Stimulated activated CD4-positive, alpha-beta T cell treated with anti-CD3 and anti-CD28 coated beads, Interleukin-1b, Interleukin-23, amount 100 ng/mL, for 24 hours (primary cell): ENCODE measurements at places on chromosomes 2 and 18.

DNA sequence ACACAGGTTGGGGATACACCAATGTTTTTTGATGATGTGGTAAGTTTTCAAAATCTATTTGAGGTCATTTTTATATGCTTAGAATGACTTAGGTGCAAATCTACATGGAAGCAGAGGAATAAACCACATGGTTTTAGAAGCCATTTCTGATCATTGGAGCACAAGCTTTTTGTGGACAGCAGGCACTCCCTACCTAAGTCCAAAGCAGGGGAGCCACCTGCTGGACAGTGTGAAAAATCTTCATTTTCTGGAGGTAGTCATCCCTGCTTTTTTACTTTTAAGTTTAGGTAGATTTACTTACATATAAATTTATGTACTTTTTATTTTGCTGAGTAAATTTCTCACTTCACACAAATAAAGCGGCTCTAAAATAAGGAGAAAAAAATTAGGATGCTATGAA, 323.2 kb downstream of the PLCL1 start:
- peak; percentile 9 for DNase-seq

DNA sequence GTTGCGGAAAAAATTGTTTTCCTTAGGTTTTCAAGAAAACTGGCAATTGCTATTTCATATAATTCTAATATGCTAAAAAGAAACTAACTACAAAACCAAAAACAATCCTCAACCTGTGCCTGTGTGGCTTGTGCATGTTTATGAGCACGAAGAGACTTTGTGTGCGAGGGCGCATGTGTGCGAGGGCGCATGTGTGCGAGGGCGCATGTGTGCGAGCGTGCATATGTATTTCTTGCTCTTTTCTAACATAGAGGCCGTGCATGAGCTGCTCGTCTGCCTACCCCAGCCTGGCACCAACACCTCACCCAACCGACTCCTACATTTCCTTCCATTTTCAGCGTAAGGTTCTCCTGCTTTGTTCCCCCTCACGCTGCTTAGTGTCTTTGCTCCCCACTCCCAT, 211.6 kb downstream of the DOK6 start:
- no peak for DNase-seq

DNA sequence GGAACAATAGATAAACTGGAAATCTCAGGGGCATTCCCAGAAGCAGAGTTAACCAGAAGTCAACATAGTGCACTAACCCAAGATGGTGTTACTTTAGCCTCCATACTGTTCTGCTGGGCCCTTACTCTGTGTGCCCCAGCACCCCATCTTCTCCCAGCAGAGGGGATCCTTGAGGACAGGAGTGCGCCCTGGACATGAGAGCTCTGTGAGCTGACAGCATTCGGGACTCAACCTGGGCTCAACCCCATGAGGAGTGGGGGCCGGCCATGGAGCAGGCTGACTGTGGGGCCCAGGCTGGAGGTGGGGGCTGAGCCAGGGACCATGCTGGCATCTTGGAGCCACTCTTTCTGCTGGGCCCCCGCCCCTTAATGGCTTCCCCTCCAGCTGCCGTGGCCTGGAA, 156.3 kb upstream of the HS6ST1 start:
- DNase-seq, result no peak

GRCh38 chr2:6793371-6793770, 72.3 kb downstream of the CMPK2 start:
- no peak for DNase-seq

GRCh38 chr2:134225841-134226240, 28.0 kb upstream of the MGAT5 start:
- DNase-seq, result no peak

GRCh38 chr2:147006736-147007141, 838.1 kb upstream of the ACVR2A start:
- DNase-seq, result no peak

DNA sequence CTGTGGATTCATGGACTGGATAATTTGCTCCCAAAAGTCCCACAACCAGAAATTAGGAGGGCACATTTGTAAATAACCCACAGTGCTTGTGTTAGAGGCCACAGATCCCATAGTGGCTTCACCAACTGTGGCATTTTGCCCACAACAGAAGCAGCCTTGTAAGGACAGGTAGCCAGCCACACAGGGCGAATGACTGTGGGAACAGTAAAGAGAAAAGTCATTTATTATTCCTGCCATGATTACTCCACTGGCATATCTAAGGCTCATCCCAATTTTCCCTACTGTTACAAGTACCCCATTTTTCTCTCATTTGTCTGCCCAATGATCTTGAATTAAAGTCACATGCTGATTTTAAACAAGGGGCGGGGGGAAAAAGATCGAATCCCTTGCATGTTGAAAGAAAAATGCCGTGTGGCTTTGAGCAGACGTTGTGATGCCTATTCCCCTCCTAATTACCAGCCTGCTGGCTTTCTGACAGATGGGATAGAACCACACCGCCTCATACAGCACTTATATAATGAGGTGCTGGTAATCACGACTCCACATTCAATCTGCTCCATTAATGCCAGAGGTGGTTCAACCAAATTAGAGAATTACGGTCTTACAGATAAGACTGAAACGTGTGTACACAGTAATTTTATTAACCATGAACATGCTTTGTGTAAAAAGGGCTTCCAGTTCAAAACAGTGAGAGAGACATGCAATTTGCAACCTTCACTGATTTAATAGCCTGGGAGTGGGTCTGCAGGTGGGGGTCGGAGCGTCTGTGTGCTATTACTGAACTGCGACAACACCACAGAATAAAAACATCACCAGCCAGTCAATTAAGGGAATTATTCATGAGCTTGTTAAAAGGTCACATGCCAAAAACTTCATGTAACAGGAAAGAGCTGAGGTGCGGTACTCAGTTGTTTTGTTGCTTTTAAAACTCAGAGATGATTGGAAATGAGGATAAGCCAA, 196.0 kb downstream of the TMEM163 start:
- DNase-seq, result no peak

- no peak for DNase-seq
Measured at GRCh38 chr2:239603411-239604356, 202.9 kb upstream of the HDAC4 start.

- DNase-seq, result no peak
Measured at GRCh38 chr2:198098918-198099317, 294.5 kb downstream of the PLCL1 start.

DNA sequence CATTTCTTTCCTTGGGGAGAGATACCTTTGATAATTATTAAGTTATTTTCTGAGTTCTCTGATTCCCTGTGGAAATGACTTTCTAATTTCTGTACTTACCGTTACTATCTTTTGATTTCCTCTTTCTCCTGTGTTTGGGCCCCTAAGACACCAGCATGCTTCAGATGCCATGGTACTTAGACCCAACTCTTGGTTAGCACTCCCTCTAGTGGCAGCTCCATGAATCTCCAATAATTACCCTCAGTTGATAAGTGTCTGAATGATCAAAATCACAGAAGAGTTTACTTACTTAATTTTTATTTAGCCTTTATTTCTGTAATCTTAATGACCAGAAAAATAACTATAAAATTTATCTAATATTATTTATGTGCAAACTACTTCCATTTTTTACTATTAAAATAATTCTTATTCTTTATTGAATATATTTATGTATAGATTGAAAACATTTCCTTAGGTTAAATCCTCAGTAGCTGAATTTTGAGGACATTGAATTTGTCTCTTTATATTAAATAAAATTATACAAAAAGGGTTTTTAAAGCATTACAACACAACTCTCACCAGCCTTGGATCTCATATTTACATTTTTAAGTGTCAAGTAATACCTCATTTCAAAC, 300.4 kb downstream of the KCNS3 start:
- no peak for DNase-seq

GRCh38 chr2:82120115-82120514, 1815.6 kb upstream of the LRRTM1 start:
- DNase-seq, result no peak

- no peak for DNase-seq
Measured at GRCh38 chr2:190050001-190050400, 12.5 kb downstream of the MSTN start.

- no peak for DNase-seq
Measured at GRCh38 chr2:110714452-110715224, 17.7 kb upstream of the ACOXL start.

DNA sequence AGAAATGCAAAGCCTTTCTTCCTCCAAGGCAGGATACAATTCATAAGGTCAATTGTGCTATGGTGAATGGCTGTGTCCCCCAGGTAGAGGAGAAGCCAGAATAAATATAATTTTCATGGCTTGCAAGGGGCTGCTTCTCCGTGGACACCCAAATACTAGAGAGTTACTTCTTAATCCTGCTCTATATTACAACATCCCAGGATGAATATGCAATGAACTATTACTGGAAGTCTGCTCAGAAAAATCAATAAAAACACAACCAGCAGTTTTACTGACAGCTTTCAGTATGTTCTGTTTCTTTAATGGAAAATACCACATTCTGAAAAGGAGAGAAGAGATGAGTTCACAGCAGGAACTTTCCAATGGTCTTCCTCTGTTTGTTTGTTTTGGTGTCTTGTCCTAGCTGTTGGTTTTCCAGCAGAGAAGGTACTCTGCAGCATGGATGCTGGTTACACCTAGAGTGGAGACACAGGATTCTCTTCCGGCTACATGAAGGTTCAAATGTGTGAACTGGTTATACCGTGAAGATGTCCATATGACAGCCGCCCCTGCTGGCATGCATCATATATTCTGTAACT, 213.0 kb downstream of the PID1 start:
- no peak for DNase-seq
